ENCODE measurements at places on chromosomes 1 and 21.
A peak's percentile ranks its signal among the peaks of the same experiment; 100 is the strongest.

DNA sequence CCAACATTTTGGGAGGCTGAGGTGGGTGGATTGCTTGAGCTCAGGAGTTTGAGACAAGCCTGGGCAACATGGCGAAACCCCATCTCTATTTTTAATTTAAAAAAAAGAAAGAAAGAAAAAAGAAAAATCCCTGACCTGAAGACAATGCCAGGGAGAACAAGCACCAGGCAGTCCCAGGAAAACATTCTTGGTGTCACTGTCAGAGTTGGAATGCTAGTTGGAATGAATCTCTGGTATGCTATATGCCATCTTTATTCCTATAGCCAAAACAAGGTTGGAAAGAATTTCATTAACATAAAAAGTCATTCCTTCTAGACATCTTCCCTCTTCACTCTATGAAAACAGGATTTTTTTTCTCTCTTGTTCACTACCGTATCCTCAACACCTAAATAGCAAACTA is 2.8 kb downstream of the DNAJC8 start:
- DNase-seq = no peak

- DNase-seq = no peak
These were observed 5.7 kb upstream of the RHEX start for GRCh38 chr1:206047271-206047670.

GRCh38 chr1:54401799-54402198 is 4.4 kb downstream of the SSBP3 start:
- DNase-seq = no peak

DNA sequence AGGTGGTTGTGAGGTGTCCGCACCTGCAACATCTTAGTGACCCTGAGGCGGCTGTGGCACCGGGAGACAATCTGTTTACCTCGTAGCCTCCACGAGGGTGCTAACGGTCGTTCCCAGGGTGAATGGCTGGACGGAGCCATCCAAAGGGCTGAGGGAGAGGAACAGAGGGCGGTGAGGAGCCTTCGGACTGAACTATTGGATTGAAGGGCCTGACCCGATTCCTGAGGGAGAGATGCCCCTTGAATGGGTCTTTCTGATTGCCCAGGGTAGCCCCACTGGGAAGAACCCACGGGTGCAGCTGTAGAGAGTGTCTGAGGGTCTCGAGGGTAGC is 2.3 kb downstream of the NR5A2 start:
- no peak for DNase-seq

DNA sequence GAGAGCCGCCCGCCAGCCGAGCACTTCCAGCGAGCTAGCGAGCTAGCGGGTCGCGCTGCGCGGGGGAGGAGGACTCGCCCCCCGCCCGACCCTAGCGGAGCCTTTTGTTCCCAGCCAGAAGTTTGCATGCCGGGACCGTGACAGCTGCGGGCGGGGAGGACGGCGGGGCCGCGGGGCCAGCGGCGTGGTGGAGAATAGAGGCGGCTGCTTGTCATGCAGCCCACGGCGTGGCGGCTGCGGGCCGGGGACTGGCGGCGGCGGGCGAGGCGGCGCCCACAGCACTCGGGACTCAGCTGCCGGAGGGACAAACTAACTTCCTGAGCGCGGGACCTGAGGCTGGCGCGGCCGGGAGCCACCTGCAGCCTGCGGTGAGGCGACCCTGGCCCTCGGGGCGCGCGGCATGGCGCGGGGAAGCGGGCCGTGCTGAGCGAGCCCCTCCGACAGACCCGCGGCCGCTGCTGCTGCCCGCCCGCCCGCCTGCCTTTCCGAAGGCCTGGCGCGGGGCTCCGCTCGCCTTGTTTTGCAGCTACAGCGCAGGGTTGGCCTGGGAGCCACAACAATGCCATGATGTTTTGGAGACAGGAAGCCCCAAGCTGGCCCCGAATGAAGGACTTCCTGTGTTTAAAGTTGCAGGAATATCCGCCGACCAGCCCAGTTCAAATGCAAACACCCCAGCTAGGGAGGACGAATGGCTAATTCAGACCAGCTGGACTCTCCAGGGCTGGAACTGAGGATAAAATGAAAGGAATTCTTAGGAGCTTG is 82.2 kb upstream of the BMP8A start:
- DNase-seq = no peak

DNA sequence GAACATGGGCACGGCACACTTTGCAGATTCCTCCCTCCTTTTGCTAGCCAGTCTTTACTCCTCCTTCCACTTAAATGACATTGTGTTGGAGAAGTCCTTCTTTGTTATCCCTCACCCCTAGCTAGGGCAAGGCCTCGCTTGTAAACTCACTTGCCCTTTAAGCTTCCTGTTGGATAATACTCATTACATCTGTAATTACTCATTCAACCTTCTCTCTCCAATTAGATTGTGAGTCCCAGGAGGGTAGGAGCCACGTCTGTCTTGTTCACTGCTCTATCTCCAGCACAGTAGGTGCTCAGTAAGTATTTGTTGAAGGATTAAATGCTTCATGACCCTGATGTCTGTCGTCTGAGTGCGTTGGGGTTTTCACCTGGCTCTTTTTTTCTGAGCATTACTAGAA is 98.7 kb upstream of the USP24 start:
- no peak for DNase-seq

DNA sequence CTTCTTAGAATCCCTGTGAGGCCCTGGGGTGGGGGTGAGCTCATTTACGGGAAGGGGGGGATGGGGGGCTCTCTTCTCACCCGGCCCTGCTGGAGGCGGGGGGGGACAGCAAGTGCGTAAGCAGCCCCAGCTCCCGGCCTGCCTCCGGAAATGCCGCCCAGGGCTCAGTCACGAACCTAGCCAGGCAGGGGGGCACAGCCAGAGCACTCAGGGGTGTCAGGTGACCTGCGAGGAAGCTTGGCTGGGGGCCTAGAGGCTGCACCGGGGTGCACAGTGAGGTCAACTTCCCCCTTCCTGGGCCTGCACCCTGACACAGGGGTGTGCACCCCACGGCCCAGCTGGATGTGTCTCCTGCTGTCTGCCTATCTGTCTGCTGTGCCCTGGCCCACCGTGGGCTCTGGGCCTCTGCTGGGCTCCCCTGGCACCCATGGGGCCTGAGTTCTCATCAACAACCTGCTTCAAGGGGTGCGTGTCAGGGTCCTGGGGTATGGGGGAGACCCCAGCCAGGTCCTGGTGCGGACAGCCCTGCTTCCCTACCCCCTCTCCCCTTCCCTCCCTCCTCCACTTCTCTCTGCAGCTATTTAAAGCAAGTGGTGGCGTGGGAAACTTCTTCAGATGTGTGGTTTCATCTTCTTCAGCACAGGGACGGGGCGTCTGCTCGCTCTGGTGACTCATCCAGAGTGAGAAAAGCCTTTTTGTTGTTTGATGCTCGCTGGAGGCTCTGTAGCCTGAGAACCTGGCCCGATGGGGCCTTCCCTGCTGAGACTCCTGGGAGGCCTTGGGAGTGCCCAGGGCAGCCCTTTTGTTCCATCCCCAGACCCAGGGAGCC is 92.5 kb upstream of the RUNX3 start:
- DNase-seq = peak; percentile 95

DNA sequence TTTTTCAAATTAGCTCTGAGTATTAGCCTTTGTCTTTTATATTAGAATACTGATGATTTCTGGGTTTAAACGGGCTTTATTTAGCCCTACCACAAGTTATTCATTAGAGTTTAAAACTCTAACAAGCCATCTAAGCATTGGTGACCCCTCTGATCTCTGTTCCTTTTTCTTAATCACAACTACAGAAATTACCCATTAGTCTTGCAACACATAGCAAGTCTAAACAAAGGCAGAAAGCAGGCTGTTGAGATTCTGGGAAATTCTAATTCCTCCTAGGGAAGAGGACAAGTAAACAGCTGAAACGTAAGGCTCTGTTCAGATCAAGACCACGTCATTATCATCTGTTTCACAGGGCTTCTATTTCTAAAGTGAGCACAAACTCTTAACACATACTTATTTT is 491.2 kb upstream of the ZRANB2 start:
- DNase-seq = no peak

- DNase-seq = no peak
These were observed 32.1 kb downstream of the SLC37A1 start for GRCh38 chr21:42545745-42546144.

DNA sequence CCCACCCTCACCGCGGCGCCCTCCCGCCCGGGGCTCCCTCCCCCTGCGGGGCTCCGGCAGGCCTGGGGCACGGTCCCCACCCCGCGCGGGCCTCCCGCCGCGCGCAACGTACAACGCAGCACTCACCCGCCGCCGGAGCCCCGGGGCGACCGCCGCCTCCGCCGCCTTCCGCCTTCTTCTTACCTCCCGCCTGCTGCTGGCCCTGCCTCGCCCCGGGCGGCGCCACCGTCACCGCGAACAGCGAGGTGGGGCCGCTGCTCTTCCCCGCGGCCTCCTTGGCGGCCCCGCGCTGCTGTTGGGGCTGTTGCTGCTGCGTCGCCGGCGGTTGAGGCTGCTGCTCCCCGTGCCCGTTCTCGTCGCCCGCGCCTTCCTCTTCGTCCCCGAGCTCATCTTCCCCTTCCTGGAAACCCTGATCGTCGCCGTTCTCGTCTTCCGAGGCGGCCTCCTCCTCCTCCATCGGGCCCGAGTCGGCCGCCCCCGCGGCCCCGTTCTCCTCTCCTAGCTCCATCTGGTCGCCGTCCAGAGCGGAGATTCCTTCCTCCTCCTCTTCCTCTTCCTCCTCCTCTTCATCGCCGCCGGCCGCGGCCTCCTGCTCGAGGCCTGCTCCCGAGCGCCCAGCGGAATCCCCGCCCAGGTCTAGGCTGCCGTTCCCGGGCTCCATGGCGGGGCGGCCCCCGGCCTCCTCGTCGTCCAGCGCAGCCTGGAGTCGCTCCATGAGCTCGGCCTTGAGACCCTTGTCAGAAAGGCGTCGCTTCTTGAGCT is 671 bp downstream of the HNRNPU start:
- DNase-seq = no peak

DNA sequence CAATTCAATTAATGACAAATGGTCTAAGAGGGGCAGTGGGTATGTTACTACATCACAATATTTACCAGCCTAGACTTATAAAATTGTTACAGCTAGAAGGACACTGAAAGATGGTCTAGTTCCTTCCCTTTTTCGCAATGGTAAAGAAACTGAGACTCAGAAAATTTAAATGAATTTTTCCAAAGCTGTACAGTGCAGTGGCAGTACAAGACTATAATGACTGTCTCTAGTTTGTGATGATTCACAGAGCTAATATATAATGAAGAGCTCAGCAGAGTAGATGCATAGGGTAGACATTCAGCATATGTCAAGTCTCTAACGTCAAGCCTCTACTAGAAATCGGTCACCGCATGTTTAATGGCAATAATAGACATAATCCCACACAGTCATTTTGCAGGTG is 4.6 kb downstream of the PLPP3 start:
- DNase-seq = no peak

DNA sequence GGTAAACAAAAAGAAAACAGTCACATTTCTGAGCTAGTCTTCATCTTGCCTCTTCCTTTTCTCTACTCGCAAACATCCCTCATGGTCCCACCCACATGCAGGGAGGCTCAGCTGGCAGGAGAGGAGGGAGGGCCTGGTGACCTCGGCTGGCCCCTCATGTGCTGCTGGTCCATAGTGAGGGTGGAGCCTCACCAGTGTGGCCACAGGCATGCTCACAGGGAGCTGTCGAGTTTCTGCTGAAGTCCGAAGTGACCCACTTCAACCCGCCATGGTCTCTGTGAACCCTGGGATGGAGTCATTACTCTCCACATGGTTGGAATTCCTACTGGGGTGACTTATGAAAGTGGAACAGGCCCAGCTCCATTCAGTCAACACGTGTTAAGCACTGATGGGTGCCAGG is 253.4 kb downstream of the RHOU start:
- DNase-seq = no peak

GRCh38 chr21:41247561-41248545 is 68.7 kb upstream of the FAM3B start:
- no peak for DNase-seq

- no peak for DNase-seq
These were observed 29.5 kb downstream of the TGFB2 start for GRCh38 chr1:218374401-218375353.

DNA sequence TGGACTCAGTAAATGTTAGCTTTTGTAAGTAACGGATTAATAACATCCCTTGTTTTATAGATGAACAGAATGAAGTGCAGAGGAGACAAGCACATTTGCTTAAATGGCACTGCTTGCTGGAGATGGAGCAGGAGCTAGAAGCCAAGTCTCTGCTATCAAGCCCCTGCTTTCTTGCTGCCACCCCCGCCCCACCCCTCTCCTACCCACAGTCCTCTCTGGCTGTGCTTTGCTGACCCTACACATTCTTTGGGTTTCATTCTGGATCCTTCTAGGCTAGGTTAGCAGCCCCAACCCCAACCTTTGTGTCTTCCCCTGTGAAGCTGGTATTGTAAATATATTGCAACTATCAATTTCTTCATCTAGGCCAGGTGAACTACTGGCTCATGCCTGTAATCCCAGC is 77.5 kb upstream of the CAPZB start:
- no peak for DNase-seq

GRCh38 chr1:63774617-63775417 is 1.0 kb downstream of the ROR1 start:
- no peak for DNase-seq

GRCh38 chr1:169263059-169263458 is 104.5 kb downstream of the NME7 start:
- no peak for DNase-seq

- no peak for DNase-seq
These were observed 70.5 kb upstream of the RUNX1 start for GRCh38 chr21:35119501-35120047.

DNA sequence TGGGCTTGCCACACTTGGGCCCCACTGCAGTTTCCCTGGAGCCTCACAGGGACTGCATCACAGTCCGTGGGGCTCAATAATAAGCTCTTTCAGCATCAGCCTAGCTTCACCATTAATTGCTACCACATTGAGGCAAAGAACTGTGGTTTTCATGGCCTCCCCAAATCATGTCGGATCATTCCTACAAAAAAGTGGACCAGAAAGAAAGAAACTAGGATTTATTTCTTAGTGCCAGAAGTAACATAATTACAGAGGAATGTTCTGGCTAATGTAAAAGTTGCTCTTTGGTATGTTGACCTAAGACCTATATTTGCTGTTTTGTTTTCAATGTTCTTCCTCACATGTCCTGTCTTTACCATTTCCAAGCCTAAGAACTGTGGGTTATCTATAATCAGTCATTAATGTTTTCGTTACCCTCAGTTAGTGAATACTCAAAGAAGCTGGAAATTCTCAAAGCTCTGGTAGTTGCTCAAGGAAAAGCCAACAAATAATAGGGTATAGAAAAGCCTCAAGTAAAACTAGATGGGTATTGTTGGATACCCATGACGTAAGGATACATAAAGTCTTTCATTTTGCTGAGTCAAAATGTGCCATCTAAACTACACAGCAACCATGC is 173.9 kb downstream of the LTN1 start:
- no peak for DNase-seq

DNA sequence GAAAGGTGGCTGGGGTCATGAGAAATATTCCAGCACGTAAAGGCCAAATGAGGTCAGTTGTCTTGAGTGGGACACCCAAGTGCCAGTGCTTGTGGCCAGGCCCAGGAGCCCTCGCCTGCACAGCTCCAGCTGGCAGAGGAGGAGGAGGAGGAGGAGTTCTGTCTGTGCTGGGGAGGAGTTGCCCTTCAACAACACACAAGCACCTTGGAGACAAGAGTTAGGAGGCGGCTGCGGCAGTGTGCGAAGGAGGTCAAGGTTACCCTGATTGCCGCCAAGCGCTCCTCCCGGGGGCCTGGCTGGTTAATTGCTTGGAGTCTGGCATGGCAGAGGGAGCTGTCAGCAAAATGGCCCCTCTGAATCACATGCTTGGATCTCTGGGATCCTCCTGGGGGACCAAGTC is 45.1 kb downstream of the GRIK3 start:
- no peak for DNase-seq

GRCh38 chr1:3219005-3219790 is 150.2 kb downstream of the PRDM16 start:
- DNase-seq = no peak
